Right renal cortex interstitium (tissue), 3 donors: ENCODE measurements at places on chromosomes 5 and 9. TPM values are rescaled to one million over a fixed set of nuclear protein-coding genes. Genes with fewer than 3 reads are reported as not detected.

PCDHGB7 gene
- 16.9 TPM for polyA plus RNA-seq

- DNase-seq = no peak
These were observed 278.3 kb downstream of the TMEM38B start for GRCh38 chr9:105972466-105973204.

DNA sequence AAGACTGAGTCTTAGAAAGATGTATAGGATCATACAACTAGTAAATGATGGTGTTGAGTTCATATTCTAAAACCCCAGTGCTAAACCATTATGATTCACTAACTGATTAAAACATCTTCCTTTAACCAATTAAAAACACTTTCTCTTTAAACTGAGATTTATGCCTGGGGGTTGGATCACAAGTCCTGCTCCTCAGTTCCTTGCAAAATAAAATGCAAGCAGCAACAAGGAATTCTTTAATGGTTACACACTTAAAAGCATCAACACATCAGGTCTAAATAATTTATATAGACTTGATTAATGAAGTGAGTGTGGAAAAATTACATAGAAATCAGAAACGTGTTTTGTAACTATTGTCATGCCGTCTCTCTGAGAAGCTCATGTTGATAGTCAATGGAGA lies 189.2 kb downstream of the TARS1 start:
- no peak for DNase-seq

LPAR1 gene
- polyA plus RNA-seq = 25.5 TPM

CCDC152 gene
- polyA plus RNA-seq = 15.4 TPM

N4BP3 gene
- polyA plus RNA-seq = 3.9 TPM

- DNase-seq = no peak
These were observed 33.3 kb downstream of the CD180 start for GRCh38 chr5:67163231-67163756.

APBA1 gene
- 17.6 TPM for polyA plus RNA-seq

DNA sequence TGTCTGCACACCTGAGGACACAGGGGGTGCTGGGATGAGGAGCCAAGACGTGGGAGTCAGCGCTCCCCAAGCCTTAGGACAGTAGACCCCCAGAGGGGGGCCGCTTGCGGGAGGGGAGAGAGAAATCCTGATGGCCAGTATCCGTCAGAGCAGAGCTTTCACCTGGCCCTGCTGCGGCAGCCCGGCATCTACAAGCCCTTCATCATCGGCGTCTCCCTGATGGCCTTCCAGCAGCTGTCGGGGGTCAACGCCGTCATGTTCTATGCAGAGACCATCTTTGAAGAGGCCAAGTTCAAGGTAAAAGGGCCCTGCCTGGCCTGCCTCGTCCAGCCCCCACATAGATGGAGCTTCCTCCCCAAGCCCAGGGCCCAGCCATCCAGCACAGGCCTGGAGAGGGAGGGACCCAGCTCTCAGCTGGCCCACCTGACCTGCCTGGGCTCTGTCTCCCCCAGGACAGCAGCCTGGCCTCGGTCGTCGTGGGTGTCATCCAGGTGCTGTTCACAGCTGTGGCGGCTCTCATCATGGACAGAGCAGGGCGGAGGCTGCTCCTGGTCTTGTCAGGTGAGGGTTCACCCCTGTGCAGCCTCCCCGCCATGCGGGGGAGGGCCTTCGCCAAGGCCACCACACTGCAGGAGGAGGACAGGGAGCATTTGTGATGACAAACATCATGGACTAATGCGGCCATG lies 6.7 kb downstream of the SLC2A8 start:
- no peak for DNase-seq

TJP2 gene
- 97.9 TPM for polyA plus RNA-seq
